NCI-H1105 (cell line): ENCODE measurements at places on chromosomes 3 and 15.

DNA sequence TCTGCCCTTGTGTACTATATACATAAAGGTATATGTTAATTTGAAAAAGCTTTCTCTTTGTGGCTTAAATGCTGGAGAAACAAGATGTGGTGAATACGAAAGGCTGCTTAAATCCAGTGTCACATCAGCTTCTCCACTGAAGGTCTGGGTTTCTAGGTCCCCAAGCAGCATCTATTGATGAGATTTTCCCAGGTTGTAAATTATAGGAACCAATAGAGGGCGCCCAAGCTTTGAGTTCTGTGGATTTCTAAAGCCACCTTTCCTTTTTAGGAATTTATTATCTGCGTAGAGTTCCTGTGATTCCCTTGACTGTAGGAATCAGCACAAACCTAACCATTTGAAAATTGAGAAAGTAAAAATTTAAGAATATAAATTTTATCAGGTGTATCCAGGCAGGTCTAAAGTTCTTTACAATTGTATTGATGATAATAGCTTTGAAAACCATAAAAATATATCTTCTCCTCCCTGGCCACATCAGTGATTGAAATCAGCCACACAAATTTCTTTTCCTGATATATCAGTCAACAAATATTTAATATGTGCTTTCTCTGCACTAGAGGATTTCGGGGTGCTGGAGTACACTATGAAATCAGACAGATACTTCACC lies 88.3 kb upstream of the ADAMTSL3 start:
- no peak for DNase-seq

GRCh38 chr15:63076714-63077046 lies 34.1 kb downstream of the TPM1 start:
- no peak for DNase-seq

DNA sequence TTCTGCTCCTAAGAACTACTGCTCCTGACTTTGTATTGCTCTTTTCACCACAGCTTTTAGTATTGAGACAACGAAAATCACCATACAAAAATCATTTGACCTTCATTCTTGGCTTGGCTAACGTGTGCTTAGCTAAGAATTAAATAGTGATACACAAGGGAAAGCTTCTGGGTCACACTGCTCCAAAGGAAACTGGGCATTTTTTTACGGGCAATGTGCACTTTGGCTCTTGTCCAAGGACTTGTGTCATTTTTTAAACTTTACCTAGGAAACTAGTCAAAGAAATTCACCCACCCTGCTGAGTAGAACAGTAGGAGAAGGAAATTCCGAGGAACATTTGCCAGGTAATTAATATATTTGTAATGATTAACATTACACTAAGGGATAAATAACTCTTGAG lies 19.8 kb downstream of the WDR72 start:
- no peak for DNase-seq

DNA sequence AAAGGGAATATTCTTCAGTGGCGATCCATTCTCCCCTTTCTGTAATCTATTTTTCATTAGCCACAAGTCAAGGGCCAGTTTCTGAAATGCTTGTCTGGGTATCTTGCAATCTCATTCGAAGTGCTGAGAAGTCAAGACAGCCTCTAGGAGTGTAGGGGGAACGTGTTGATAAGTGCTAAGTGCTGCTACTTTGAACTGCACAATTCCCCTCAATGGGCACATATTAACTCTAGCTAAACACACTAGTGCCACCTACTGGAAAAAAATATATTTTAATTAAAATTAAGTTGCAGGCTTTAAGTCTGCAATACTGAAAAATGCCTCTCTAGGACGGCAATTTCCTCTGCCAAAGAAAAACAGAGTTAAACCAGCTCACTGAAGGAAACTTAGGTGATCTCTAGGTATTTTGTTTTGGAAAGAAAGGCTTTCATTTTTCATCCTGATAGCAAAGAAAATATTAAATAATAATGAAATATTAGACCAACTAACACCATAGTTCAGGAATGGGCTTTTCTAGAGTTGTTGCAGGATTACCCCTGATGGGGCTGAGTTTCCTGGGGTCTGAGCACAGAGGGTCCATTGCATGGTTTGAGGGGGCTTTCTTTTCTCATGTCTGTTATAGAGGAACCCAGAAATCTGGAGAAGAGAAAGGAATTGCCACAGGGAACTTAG lies 181.9 kb upstream of the KBTBD8 start:
- DNase-seq, result peak; percentile 20

DNA sequence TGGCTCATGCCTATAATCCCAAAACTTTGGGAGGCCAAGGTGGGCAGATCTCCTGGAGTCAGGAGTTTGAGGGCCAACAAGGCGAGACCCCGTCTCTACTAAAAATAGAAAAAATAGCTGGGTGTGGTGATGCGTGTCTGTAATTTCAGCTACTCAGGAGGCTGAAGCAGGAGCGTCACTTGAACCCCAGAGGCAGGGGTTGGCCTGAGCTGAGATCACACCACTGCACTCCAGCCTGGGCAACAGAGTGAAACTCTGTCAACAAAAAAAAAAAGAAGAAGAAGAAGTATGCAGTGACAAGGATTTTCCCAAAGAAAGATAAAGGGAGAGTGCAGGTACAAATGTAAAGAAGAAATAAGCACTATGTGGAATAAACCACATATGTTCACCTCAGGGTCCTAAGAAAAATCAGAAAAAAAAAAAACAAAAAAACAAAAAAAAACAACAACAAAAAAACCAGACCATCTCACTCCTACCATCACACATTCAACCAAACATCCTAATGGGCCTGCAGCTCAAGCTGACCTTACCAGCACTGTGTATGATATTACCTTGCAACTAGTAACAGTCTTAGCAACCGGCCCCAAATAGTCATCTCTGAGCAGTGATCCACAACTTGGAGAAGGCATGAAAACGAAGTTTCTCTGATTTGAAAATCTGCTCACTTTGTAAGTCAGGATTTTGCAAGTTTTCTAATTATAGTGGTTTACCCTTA lies 296.7 kb upstream of the PROK2 start:
- no peak for DNase-seq
